ENCODE measurements at places on chromosomes 16 and 17.

DNA sequence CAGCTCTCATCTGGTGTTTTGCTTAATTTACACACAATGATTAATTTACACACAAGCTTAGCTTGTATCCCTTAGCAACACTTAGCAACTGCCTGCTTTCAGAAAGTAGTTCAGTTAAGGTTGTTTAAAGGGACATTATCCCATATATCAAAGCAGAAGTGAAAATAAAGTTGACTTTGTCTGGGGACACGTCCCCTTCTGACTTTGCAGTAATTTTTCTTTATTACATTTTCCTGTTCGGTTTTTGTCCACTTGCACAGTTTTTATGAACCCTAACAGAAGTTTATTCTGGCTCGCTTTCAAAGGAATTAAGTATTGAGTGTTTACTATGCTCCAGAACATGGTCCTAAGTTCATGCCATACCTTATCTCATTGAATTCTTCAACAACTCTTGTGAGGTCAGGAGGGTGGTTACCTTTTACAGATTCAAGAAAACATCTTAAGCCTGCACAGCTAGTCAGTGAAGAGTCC lies 41.5 kb downstream of the ARHGAP44 start:
- DNase-seq, result no peak

DNA sequence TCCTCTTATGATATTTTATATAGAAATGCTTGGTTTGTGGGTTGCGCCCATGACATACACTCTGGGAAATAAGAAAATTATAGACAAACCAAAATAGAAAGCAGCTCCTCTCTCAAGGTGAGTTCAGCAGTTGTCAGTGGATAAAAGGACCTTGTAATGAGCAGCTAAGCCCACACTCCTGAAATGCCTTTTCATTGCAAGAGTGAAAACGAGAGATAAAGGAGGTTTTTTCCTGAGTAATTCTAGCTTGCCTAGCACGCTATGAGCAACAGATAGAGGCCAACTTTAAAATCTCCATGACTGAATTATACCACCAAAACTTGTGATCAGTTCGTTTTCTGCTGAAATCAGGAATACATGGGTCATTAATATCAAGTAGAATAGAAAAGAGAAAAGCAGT lies 261.8 kb upstream of the CACNG5 start:
- DNase-seq, result no peak

GRCh38 chr17:60947100-60947499 lies 269.4 kb downstream of the BCAS3 start:
- DNase-seq, result no peak

- DNase-seq, result no peak
Observed at GRCh38 chr16:66275775-66276428, 90.6 kb upstream of the CDH5 start.

Measured in activated T-cell treated with anti-CD3 and anti-CD28 coated beads for 4 hours (primary cell).